ENCODE measurements at places on chromosomes 5 and 9.

- DNase-seq, result no peak
Observed at GRCh38 chr9:124762633-124763032, 8.5 kb downstream of the NR6A1 start.

- DNase-seq, result no peak
Observed at GRCh38 chr9:20225826-20226225, 396.5 kb downstream of the MLLT3 start.

- no peak for DNase-seq
Observed at GRCh38 chr9:68669218-68669617, 35.8 kb upstream of the PIP5K1B start.

- DNase-seq, result no peak
Observed at GRCh38 chr5:89351222-89351621, 468.2 kb upstream of the MEF2C start.

DNA sequence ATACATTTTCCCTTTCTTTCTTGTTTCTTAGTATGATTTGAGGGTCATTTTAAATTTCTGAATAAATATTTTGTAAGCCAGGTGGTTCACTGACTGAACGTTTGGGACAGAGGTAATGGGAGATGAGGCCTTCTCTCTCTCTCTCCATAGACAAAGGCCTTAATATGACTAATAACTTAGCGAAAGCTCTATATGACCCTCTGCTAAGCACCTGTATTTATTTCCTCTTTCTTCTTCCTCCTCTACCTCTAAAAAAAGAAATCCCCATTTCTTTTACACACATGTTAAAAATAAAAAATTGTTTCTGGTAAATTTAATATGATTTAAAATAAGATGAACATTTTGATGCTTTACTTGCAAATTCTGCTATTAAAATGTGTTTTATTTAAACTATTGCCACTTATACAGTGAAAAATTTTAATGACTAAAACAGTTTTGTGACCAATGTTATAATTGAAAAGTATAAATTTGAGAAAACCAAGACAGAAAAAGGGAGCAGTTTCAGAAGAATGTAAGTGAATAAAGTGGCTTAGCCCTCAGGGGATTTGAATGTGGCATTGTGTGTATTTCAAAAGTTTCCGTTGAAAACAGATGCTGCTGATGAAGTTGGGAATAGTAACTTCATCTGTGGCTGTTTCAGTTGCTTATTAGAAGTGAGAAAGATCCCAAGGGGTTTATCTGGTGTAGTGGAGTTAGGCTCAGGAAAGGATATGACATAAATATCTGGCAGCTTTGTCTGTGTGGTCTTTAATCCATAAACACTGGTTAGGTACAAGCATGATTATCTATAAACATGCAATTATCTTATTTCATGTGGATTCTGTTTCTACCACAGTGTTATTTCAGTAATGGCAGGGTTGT, 128.6 kb upstream of the GRHPR start:
- DNase-seq, result peak; percentile 26

DNA sequence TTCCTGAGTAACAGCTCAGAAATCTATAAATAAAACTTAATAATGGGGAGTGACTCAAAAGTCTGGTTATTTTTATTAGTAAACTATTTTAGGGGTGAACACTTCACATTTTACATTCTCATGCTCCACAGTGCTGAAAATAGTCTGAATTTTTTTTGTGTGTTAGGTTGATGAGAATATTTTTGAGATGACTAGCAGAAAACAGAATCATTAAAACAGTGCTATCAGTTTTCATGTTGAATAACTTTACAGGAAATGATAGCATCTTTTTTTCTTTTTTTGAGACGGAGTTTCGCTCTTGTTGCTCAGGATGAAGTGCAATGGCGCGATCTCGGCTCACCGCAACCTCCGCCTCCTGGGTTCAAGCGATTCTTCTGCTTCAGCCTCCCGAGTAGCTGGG, 60.3 kb downstream of the TMC1 start:
- no peak for DNase-seq

DNA sequence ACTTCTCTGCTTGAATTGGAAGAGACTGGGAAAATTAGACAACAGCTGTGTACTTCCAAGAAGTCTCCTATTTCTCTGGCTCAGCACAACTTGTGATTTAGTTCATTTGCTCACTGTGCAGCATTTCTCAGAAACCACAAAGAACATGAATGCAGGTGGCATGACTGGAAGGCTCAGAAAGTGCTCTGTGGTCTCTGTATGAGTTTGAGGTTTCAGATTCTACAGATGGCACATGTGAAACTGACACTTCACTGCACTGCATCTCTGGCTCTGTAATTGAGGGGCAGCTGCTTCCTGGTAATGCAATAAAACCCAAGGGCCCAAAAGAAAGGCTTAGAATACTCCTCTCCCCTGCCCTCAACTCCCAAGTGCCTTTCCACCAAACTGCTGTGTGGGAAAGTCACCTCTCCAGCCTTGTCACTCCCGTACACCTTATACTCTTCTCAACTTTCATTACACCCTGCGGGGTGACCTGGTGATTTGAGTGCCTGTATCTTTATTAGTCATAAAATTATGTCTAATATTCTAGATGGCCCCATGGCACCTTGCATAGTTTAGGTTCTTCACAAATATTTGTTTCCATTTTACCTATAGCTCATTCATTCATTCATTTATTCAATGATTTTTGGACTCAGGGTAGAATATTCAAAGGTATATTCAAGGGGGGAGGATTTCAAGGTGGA, 82.5 kb downstream of the ESM1 start:
- DNase-seq, result no peak

- DNase-seq, result no peak
Observed at GRCh38 chr9:3963643-3964369, 336.1 kb downstream of the GLIS3 start.

DNA sequence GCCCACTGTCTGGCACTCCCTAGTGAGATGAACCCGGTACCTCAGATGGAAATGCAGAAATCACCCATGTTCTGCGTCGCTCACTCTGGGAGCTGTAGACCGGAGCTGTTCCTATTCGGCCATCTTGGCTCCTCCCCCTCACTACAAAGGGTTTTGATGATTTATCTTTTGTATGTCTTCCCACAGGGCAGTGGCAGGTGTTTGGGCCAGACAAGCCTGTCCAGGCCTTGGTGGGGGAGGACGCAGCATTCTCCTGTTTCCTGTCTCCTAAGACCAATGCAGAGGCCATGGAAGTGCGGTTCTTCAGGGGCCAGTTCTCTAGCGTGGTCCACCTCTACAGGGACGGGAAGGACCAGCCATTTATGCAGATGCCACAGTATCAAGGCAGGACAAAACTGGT, 9.4 kb downstream of the BTNL8 start:
- DNase-seq, result no peak

DNA sequence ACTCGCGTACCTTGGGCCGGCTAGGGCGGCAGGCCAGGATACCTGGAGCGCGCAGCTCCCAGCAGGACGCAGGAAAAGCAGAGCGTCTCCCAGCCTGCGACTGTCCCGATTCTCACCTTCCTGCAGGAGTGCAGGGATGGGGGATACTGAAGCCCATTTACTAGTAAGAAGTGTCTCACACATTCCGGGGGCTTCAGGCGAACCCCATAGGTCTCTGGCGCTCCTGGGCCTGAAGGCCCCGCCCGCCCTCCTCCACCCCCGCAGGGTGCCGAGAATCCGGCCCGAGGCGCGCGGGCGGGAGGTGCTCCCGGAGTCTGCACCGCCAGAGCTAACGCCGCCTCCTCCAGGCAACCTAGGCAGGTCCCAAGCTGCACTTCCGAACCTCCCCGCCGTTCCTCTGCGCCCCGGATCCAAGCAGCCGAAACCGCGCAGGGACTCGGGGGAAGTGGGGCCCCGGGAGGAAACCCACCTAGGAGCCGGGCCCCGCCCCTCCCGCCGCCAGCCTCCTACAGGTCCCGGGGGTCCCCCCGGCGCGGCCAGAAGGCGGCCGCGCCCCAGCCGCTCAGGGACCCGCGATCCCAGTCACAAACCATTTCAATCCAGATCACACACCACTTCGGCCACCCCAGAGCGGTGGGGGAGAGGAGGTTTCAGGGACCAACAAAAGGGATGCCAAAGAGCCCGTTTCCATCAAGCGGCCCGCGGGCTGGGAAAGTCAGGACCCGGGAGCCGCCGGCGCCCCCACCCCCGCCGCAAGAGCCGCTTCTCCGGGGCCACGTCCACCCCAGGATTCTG, 1.2 kb downstream of the ROR2 start:
- DNase-seq, result no peak

DNA sequence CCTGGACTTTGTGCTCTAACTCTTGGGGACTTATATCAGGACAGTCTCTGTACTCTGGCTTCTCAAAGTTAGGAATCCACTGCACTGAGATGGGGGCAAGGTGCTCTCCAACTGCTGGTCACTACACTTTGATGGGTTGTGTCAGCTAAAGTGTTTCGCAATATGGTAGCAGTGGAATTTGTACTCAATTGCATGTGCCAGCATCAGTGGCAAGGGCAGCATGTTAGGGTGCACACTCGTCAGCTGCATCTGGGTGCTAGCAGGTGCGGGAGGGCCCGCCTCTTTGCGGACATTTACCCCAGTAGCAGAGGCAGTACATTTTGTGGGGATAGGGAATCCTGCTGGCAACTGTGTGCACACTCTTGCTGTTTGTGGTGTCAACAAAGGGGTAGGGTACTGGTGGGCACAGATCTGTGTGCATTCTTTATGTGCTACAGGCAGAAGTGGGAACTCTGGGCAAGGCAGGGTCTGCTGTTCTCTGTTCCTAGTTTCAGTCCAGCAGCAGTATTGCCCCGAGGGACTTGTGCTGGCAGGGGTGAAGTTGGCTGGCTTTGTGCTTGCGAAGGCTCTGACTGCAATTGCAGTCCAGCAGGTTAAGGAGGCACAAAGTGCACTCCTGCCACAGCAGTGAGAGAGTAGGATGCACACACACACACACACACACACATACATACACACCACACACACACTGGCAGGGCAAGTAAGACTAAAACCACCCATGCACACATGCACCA, 924.8 kb upstream of the CDH9 start:
- DNase-seq, result no peak

GRCh38 chr9:132090771-132091170, 11.1 kb upstream of the MED27 start:
- DNase-seq, result no peak

DNA sequence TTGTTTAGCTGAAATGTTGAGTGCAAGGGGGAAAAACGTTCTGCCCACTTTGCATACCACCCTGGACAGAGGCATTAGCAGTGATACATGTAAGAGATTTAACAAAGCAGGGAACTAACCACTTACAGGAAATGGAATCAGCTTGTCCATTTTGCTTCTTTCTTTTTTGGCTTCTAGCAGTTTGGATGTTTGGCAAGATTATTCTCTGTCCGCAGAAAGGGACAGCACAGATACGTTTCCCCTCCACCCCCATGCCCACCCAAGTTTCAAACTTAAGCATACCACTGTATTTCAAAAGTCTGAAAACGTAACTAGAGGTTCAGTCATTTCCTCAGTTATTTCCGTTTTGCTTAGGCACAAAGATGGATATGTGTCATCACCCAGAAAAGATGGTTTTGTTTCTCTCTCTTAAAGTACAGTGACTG, 118.4 kb downstream of the GDNF start:
- DNase-seq, result no peak

DNA sequence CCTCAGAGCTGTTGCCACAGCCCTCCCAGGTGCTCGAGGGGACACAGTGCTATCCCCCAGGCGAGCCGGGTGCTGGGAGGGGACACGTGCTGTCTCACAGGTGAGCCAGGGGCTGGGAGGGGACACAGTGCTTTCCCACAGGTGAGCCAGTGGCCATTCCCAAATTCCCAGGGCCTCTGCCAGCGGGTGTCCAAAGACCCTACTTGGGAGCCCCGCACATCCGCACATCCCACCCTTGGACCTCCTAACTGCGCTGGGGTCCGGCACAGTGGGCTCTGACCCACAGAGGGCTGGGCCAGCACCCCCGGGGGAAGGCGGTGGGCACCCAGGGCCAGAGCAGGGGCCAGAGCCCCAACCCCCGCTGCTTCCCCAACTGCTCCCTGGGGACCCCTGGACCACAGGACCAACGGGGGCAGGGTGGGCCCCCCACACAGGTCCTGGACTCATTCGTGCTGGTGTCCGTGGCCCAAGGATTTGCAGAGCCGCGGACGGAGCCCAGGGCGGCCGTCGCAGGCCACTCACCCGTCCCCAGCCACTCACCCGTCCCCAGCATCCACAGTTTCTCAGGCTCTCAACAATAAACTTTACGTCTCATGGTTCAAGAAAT, 17.9 kb downstream of the EXD3 start:
- no peak for DNase-seq

DNA sequence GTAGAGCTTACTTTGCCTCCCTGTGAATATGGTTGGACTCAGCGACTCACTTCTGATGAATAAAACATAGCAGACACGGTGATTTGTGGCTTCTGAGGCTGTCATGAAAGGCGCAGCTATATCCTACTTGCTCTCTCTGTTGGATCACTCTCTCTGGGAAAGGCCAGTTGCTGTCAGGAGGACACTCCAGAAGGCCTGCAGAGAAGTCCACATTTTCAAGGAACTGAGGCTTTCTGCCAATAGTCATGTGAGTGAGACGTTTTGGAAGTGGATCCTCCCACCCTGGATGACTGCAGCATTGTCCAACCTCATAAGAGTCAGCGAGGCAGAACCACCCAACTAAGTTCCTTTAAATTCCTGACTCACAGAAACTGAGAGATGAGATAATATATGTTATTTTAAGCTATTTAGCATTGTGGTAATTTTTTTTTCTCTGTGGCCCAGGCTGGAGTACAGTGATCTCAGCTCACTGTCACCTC, 156.0 kb upstream of the MAST4 start:
- DNase-seq, result no peak

DNA sequence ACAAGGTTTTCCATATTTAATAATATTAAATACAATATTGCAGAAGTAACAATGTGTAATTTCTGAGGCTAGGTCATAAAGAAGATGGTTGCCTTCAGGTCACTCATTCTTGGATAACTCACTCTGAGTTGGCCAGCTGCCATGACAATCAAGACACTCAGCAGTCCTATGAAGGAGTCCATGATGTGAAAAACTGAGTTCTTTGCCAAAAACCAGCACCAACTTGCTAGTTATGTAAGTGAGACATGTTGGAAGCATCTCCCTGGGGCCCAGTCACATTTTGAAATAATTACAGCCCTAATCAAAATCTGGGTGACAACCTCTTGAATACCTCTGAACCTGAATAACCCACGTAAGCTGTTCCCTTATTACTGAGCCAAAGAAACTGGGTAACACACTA, 453.2 kb downstream of the CDH18 start:
- no peak for DNase-seq

DNA sequence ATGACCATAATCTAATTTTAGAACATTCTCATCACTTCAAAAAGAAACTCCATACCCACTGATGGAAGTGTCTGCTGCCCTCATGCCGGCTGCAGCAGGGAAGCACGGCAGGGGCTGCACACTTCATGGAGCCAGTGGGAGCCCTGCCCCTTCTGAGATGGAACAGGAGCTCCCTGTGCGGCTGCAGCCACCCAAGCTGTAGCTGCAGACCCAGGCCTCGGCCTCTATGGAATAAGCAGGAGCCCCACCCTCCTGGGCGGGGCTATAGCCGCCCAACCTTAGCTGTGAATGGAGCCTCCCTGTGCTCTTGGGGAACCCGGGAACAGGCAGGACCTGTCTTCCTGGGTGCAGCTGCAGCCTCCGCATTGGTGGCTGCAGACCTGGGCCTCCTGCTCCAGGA, 128.5 kb downstream of the NUDT12 start:
- no peak for DNase-seq
